ENCODE measurements at places on chromosomes 3 and 15. TPM values are rescaled to one million over a fixed set of nuclear protein-coding genes. Genes with fewer than 3 reads are reported as not detected.

The SLC15A2 gene
- total RNA-seq = 2.3 TPM

The CTSH gene
- total RNA-seq = 15.5 TPM

The GOLGA8J gene
- not detected for total RNA-seq

The POMGNT2 gene
- total RNA-seq = 12.9 TPM

The CHAC1 gene
- 47.2 TPM for total RNA-seq

The KLHL6 gene
- not detected for total RNA-seq

GRCh38 chr3:37458162-37459120 lies 284.1 kb upstream of the LRRFIP2 start:
- peaks cover 2% of the 10 kb centered on the region for H3K27me3 ChIP-seq
- H3K27ac ChIP-seq = no peak overlapping the region
- H3K4me1 ChIP-seq = peaks cover 6% of the 10 kb centered on the region
- no peak for DNase-seq

DNA sequence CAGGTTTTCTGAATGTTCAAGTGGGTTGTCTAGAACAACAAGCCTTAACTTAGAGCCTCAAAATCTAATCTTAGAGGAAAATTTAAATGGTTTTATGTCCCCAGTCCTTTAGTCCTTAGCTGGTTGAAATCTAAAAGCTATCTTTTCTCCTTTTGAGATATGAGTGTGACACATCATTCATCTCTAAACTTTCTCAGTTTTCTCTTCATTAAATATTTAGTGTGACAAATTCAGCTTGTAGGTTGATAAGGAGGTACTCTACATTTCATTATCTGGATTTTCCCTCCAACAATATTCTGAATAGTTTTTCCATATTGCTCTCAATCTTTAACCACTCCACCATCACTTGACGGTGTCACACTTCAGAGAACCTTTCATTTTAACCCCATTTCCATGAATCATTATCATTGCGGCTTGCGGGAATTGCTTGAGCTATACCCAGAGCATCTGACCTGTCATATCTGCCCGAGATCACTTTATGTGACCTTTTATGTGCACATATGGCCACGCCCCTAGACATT lies 16.1 kb upstream of the ATP8B4 start:
- DNase-seq = no peak
- no peak overlapping the region for H3K4me3 ChIP-seq
- no peaks in the 10 kb centered on the region for H3K27me3 ChIP-seq
- no peaks in the 10 kb centered on the region for H3K4me1 ChIP-seq
- no peaks in the 10 kb centered on the region for H3K36me3 ChIP-seq

GRCh38 chr3:102979682-102980354 lies 545.0 kb downstream of the ZPLD1 start:
- no peak for DNase-seq
- H3K4me3 ChIP-seq = no peak overlapping the region
- no peak overlapping the region for H3K27ac ChIP-seq
- no peaks in the 10 kb centered on the region for H3K27me3 ChIP-seq
- H3K4me1 ChIP-seq = no peaks in the 10 kb centered on the region
- no peaks in the 10 kb centered on the region for H3K36me3 ChIP-seq

DNA sequence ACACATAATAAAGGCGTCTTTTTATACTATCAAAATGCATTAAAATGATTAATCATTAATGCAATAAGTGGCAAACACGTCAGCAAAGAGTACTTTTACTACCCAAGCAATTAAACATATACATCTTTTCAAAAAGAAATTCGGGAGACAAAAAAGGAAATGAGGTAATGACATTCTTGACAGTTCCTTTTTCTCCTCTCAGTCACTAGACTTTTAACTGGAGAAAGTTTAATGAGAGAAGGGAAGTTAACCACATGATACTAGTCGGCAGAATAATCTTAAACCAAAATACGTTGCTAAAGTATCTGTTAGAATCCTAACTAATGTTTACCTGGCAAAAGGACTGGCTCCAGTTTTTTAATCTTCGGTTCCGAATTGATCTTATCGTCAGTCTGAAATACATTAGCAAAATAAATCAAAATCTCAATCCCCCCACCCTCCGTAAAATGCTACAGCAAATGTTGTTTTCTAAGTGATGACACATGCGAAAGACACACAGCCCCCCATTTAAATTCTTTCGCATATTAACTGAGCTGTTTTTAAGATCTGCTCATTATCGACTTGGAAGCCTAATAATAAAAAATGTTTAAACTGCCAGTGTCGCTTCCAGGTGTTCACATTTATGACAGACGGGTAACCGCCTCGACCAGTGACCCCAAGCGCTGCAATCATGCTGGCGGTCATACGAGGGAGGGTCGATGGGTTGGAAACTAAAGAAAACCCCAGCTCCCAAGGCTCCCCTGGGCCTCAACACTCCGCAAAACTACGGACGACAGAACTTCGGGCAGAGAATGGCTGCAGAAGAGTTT lies 778 bp downstream of the MTMR10 start:
- peaks cover 7% of the 10 kb centered on the region for H3K36me3 ChIP-seq
- no peak overlapping the region for H3K27ac ChIP-seq
- H3K4me3 ChIP-seq = peak overlapping the region; percentile 92
- no peak for DNase-seq
- no peaks in the 10 kb centered on the region for H3K27me3 ChIP-seq

- no peaks in the 10 kb centered on the region for H3K27me3 ChIP-seq
- no peaks in the 10 kb centered on the region for H3K4me1 ChIP-seq
- no peak overlapping the region for H3K27ac ChIP-seq
- H3K4me3 ChIP-seq = no peak overlapping the region
- no peaks in the 10 kb centered on the region for H3K36me3 ChIP-seq
- DNase-seq = no peak
These were observed 1005.7 kb downstream of the ROBO1 start for GRCh38 chr3:78762121-78762520.

- H3K4me1 ChIP-seq = no peaks in the 10 kb centered on the region
- no peak overlapping the region for H3K27ac ChIP-seq
- no peak for DNase-seq
- no peaks in the 10 kb centered on the region for H3K27me3 ChIP-seq
These were observed 248.6 kb downstream of the OPA1 start for GRCh38 chr3:193841581-193841980.

DNA sequence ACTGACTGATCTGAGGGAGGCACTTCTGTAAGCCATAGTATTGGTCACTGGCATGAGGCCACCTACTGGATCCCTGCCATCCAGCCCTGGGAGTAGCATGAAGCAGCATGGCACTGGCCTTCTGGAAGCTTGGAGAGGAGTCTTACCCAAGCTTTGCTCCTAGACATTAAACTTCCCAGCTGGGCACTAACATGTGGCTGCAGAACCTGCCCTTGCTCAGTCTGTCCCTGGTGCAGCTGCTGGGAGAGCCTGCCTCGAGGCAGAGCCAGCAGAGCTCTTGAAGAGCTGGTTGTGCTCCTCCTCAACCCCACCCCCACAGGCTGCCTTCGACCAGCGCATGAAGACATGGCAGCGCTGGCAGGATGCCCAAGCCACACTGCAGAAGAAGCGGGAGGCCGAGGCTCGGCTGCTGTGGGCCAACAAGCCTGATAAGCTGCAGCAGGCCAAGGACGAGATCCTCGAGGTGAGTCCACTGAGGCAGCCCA lies 17.1 kb upstream of the SNX22 start:
- no peak for DNase-seq
- no peaks in the 10 kb centered on the region for H3K4me1 ChIP-seq
- no peaks in the 10 kb centered on the region for H3K27me3 ChIP-seq
- no peak overlapping the region for H3K27ac ChIP-seq
- H3K4me3 ChIP-seq = no peak overlapping the region

Data from H9 (cell line).